Activated naive CD4-positive, alpha-beta T cell (primary cell): ENCODE measurements at places on chromosomes 11 and 22.

DNA sequence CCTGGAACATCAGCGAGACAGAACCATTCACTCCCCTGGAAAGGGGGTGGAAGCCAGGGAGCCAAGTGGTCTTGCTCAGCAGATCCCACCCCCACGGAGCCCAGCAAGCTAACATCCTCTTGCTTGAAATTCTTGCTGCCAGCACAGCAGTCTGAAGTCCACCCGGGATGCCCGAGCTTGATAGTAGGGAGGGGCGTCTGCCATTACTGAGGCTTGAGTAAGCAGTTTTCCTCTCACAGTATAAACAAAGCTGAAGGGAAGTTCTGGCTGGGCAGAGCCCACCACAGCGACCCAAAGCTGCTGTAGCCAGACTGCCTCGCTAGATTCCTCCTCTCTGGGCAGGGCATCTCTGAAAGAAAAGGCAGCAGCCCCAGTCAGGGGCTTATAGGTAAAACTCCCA is 764.8 kb upstream of the LUZP2 start:
- DNase-seq, result no peak

- DNase-seq, result no peak
These were observed 1514.8 kb downstream of the TBC1D22A start for GRCh38 chr22:48276994-48277867.

DNA sequence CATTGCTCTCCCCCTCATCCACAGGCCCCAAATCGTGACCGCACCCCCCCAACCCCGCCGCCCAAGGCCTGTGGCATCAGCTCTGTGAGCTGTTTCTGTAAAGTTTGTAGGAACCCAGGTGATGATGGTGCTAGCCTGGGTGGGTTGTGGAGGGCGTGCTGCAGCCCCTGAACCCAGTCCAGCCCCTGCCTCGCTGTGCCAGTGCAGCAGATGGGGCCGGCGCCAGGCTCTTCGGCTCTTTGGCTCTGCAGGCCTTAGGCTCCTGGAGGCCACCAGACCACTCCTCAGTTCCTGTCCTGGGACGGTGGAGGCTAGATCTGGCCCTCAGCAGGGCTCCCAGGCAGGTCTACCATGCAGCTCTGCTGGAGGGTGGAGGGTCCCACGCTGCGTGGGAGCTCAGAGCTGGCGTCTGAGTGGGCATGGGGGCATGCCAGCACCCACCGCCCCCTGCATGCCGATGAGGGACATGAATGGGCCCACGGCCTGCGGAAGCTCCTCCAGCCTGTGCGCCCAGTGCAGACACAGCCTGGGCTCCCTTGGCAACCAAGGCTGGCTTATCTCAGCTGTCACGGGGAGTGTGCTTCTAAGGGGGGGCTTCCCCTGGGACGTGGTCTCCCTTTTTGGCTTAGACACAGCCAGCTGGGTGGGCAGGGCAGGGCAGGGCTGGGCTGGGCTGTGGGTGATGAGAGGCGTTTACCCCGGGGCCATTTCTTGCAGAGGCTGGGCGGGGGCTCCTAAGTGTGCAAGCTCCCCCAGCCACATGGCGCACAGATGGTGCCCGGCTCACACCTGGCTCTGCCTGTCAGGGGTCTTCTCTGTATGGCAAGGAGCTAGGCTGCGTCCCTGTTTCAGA is 1187.6 kb downstream of the BRD1 start:
- DNase-seq, result no peak

DNA sequence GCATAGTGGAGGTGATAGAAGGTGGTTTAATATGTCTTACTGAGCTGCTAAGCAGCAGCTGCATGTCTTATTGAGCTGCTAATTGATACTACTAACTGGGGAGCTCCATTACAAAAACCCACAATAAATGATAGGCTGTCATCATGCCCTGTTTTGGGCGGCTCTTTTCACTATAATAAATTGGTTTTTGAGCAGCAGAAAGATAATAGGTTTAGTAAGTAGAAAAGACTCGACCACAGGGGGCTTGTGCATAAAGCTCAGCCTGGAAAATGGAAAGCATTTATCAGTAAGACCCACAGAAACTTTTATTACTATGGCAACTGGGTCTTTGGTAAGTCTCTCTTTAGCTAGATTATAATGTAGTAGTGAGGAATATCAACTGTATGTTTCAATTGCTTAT is 117.6 kb downstream of the LDLRAD3 start:
- DNase-seq, result no peak

DNA sequence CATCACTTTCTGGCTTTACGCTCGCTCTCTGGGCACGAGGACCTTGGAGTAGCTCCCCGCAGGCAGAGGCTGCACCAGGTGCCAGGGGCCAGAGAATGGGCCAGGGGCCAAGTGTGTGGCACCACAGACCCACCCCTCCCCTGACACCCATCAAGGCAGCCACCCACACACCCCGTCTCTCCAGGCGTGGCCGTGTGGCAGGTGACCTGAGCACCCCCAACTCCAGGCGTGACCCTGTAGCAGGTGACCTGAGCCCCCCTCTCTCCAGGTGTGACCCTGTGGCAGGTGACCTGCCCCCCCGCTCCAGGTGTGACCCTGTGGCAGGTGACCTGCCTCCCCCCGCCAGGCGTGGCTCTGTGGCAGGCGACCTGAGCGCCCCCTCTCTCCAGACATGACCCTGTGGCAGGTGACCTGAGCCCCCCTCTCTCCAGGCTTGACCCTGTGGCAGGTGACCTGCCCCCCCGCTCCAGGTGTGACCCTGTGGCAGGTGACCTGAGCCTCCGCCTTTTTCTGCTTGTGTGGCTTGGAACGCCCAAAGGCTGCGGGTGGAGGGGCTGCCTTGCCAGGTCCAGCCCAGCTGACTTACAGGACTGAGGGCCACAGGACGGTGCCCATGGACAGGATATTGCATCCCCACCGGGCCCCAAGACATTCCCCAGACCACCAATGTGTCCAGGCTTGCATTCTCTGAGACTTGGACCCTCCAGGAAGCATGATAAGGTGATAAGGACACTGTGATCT is 667.2 kb downstream of the BRD1 start:
- DNase-seq, result no peak

DNA sequence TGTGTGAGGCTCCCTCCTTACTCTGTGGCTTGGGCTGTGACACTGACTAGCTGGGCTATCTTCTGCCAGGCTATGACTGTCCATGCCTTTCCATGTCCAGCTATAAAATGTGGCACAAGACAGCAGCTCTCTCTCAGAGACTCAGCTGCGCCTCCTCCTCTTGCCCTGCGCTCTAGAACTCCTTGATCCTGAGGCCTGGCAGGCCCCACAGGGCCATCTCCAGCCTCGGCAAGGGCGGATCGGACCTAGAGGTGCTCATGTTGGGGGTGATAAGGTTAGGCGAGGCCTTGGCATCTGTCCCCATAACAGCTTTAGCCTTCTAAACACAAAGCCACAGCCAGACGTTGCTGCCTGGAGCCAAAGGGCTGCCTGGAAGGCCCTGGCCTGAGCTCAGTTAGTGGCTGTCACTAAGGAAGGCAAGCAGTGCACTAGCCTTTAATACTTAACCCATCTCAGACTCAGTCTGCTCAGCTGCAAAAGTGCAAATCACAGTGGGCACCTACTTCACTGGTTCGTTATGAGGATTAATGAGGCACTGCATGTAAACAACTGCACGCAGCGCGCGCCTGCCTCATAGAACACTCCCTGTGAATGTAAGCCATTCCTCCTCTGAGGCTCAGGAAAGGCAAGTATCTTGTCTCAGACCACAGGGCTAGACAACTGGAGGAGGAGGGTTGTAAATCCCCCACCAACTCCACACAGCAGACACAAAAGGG is 1.2 kb downstream of the GUCD1 start:
- DNase-seq, result no peak

GRCh38 chr22:30212996-30213441 is 33.5 kb downstream of the LIF start:
- no peak for DNase-seq

DNA sequence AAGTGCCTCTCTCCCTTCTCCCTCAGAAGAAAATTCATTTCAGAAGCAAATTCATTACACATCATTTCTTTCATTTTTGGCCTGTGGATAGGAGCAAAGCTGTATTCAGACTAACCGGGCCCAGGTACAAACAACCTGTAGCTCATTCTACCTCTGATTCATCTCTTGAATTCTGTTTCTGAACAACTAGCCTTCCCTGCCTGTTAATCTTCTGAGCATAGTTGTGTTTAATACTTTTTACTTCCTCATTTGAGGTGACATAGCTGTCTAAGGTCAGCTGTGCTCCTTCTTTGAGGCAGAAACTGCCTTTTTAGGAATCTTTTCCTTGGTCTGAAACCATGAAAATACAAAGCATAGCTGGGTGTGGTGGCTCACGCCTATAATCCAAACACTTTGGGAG is 12.6 kb upstream of the IL18BP start:
- DNase-seq, result no peak

DNA sequence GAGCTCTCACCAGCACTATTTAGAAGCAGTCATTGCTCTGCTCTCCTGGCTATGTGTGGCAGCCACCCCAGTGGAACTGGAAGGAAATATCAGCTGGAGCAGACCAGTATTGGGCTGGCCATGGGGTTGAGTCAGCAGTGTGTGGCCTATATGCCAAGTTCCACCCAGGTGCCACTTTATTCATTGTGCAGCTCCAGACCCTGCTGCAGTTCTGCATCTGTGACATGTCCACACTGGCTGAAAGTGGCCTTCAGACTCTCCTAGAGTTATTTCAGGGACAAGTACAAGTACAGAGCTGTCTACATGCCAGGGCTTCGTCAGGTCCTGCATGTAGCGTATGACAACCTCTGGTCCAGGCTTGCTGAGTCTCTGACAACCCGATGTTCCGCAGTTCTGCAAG is 55.2 kb downstream of the CABIN1 start:
- no peak for DNase-seq

GRCh38 chr11:90449606-90450005 is 226.8 kb upstream of the CHORDC1 start:
- DNase-seq, result no peak

GRCh38 chr11:44824300-44824704 is 97.5 kb downstream of the TSPAN18 start:
- DNase-seq, result no peak

GRCh38 chr11:130370845-130371590 is 56.3 kb upstream of the ZBTB44 start:
- DNase-seq, result no peak

- DNase-seq, result no peak
These were observed 18.5 kb downstream of the GRK3 start for GRCh38 chr22:25582946-25583345.

GRCh38 chr11:60878245-60879101 is 11.1 kb downstream of the ZP1 start:
- DNase-seq, result no peak

DNA sequence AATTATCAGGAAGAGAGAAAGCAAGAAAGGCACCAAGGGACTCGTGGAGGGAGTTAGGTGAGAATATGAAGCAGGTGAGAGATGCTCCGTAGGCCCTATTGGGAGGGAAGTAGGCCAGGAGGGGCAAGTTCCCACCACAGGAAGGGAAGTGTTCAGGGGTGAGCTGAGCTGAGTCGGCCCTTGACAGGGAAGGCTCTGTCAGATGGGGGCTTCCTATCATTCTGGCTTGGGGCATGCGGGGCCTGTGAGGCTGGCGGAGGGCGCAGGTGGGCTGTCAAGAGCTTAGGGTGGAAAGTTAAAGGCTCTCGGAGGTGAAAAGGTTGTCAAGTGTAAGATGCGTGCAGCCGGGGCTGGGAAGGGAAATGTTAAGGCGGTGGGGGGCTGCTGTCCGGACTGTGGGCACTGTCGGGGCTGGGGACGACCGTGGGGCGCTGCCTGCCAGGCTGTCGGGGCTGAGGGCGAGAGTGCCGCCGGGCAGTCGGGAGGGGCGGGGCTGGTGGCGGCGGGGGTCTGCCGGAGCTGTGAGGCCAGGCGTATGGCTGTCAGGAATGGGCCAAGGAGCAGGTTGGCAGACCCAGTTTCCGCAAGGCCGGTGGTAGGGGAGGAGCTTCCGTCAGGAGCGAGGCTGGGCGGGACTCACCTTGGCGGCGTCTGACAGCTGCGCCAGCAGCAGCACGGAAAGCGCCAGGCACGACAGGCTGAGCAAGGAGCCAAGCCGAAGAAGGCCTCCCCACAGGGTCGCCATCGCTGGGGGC is 496 bp downstream of the TMEM9B start:
- DNase-seq, result peak; percentile 34

- DNase-seq, result no peak
These were observed at the start of gene PNPLA2 for GRCh38 chr11:818396-819128. Gene PNPLA2 (plus strand): TSS chr11:818914. CDS start chr11:819719, 805 bp downstream.

- DNase-seq, result no peak
These were observed 341.1 kb upstream of the LUZP2 start for GRCh38 chr11:24155792-24156191.

GRCh38 chr22:17234144-17234623 is 14.9 kb upstream of the ADA2 start:
- no peak for DNase-seq

- no peak for DNase-seq
These were observed 105.9 kb upstream of the ARHGAP20 start for GRCh38 chr11:110818032-110818687.

DNA sequence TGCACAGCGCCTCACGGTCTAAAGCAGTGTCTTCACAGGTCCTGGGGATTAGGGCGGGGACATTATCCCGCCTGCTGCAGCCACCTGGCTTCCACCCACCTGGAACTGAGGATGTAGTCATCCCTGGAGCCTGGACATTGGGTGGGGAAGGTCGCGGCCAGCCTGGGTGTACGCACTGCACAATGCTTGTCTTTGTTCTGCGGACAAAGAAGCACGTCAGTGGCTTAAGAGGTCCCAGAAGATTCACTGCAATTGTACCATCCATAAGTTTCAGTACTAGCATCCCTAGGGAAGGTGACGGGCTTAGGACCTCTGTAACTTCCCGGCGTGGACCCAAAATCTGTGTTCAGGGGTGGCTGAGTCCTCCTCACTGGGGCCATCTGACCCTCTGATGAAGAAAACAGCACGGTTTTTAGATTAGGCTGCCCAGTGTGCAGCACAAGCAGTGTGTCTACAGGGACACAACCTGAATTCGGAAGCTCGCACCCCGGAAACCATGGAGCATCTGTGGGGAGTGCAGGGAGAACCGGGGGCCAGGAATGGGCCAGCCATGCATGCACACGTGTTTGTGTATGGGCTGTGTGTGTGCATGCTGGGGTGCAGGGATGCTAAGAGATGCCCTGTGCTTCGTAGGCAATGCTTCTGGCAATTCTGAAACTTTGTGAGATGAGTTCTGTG is 342.6 kb upstream of the B3GAT1 start:
- DNase-seq, result no peak

- no peak for DNase-seq
These were observed 28.1 kb upstream of the COMT start for GRCh38 chr22:19913337-19913936.

GRCh38 chr11:762421-763072 is 14.7 kb downstream of the GATD1 start:
- DNase-seq, result no peak

DNA sequence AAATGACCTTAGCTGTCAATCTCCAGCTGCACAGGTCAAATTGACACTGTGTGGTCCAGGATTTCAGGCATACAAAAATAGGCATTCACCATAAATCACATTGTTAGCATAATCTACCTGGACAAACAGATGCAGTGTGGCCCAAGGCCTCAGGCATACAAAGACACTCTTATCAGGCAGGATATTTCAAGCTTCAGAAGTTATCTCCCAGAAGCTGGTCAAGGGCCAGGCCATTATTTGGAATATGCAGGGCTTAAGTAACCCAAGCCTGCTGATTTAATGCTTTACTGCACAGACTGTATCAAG is 25.5 kb upstream of the HORMAD2 start:
- DNase-seq, result no peak
